ENCODE measurements at places on chromosomes 12 and 14.

DNA sequence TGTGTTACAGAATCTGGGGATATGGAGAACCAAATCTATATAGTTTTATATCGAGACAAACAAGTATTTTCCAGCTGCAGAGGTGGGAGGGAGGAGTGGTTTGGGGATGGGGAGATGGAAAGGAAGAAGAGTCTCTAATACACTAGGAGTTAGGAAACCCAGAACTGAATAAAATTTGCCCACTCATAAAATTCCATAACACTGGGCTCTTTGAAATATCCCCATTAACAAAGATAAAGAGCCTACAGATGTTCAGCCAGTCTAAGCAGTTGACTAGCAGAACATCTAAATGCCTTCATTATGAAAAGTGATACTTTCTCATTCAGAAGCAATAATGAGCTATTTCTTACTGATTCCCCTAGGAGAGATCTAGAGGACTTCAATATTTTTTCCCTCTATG lies 151.7 kb upstream of the GZMB start:
- DNase-seq = no peak

GRCh38 chr12:4553943-4554342 lies 8.1 kb upstream of the DYRK4 start:
- no peak for DNase-seq

DNA sequence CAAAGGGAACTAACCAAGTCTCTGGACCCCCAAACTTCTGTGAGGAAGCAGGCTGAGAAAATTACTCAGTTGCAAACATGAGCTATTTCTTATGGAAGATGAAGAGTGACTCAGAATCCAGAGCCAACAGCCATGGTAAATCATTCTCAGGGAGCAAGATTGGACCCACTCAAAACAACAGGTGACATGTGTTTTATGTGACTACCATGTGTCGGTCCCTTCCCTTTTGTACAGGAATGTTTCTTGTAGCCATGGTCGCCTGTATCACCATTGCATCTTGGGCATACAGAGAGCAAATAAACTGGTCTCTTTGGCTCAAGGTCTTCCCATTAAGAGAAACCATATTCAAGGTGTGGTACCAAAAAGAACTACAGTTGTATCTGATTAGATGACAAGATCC lies 75.4 kb upstream of the COCH start:
- DNase-seq = no peak

DNA sequence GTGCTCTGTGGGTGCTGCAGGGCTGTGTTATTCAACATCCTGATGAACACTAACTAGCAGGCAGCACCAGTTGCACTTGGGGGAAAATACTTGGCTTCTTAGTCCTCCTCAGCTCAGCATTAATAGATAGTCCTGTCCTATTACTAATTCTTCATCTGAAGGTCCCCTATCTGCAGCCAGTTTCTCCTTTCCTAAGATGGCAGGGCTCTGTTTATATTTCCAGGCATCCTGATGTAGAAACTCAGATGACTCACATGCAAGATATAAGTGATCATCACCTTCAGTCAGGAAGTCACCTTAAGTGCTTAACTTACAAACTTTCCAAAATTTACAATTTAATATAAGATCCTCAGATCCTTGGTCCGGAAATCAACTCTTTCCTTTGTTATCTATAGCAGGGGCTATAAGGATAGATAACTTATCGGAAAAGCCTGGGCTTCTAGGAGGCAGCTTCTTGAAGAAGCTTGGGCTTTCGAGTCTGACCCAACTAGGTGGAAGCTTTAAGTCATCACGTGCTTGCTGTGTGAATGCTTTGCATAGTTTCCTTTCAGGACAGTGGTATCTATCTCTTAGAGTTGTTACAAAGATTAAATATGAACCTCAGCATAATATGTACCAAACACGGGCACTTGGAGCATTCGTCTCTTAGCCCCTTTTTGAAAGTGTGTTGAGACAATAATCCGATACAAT lies 181.0 kb upstream of the GRIP1 start:
- no peak for DNase-seq

GRCh38 chr12:13404111-13404628 lies 207.6 kb downstream of the EMP1 start:
- DNase-seq = no peak

DNA sequence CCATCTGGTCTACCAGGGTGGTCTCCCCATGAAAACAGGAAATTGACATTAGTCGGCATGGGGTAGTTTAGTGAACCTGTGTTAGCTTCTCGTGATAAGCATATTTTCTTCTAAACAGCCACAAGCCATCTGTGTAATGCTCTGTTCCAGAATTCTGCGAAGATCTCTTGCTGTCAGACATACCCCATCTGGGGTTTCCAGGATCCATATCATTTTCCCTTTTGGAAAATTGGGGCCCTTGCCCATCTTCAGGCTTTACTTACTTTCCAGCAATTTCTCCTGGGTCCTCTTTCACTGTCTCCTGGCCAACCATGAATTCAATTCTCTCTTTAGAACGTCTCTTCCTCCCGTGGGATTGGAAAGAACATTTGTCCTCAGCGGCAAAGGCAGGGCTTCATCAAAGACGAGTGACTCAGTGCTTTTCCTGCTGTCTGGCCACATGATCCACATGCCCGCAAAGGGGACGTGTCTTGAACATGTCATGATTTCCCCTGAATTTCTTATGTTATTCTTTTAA lies 21.4 kb upstream of the NCOR2 start:
- DNase-seq = no peak

DNA sequence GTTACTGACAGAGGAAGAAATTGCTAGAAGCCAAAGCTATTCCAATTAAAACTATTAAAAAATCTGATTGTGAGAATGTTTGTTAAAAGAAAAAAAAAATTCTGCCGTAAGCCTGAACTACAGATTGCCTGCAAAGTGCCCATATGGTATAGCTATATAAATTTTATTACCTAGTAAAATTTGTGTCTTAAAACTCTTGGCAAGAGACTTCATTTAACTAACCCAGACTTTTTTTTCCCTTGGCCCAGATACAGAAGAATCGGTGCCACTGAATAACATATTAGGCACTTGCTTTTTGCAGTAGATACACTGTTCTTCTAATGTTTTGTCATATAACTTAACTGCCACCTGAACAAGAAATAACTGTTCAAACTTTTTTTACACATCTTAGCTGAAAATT lies 125.5 kb downstream of the RPS29 start:
- no peak for DNase-seq

- DNase-seq = no peak
These were observed 15.8 kb upstream of the STAB2 start for GRCh38 chr12:103571286-103571685.

- peak; percentile 27 for DNase-seq
These were observed 70.2 kb upstream of the GPHB5 start for GRCh38 chr14:63388766-63389431.

DNA sequence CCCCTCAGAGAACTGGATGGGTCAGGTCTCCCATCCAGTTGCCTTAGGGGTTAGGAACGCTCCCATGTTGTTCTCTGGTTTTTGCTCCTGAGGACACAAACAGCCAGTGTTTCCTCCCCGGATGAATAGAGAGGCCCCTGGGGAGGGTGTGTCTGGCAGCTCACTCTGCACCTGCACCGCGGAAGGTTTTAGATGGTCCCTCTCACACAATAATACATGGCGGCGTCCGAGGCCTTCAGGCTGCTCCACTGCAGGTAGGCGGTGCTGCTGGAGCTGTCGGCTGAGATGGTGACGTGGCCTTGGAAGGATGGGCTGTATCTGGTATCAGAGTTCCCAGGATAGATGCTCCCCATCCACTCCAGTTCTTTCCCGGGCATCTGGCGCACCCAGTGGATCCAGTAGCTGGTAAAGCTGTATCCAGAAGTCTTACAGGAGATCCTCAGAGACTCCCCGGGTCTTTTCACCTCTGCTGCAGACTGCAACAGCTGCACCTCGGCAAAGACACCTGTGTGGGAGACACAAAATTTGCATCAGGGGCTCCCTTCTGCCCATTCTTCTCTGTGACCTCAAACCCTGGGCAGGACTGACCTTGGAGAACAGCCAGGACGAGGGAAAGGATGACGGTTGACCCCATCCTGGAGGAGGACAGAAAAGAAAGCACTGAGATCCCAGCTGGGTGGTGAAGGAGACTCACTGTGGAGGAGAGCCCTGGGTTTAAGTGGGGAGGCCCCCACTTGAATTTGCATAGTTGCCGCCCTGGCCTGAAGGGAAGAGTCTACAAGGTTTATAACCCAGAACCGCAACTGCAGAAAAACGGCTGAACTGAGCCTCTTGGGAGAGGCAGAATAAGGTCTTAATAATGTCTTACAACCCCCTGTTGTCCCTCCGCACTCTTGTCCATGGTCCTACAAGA lies 1324.8 kb downstream of the TMEM121 start:
- no peak for DNase-seq

DNA sequence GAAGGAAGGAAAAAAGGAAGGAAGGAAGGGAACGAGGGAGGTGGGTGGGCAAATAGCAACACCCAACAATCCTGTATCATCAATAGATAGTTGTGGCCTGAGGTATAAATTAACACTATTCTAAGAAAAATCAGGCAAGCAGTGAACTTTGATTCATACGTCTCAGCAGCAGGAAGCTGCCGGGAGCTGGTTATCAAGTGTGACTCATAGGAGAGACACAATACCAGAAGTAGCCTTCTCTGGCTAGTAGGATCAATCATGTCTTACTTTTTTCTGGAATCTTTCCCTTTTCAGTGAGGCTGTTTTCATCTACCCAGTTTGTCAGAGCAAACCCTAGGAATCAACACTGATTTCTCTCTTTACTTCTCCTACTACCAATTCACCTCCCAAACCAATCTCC lies 780.5 kb downstream of the NRXN3 start:
- DNase-seq = no peak

- no peak for DNase-seq
These were observed 18.9 kb downstream of the ARG2 start for GRCh38 chr14:67638642-67639041.

DNA sequence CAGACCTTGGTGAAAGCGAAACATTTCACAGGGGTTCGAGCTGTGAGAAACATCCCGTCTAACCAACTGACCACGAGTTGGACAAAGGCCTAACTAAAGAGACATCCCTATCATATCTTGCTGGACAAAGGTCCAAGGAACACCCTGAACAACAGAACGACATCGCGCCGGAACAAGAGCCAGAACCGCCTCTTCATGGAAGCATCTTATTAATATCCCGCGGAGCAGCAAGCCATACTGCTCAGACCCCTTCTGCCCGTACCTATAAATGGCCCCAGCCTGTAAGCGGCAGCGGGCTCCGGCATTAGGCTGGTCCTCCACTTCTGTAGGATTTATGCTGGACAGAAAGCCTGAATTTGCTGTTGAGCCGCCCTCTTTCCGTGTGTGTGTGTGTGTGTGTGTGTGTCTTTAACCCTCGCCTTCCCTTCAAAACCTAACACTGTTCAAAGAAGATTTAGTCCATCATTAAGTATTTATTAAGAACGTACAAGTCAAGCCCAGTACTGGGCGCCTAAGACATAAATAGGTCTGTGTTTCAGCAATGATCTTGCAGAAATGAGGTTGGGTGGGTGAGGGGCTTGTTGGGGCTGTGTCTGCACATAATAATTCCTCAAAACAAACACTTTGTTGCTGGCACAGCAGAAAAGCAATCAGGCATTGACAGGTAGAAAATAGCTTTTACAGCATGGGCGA lies 1.9 kb downstream of the SLC6A15 start:
- no peak for DNase-seq

GRCh38 chr12:43099691-43100163 lies 452.3 kb downstream of the ADAMTS20 start:
- no peak for DNase-seq

DNA sequence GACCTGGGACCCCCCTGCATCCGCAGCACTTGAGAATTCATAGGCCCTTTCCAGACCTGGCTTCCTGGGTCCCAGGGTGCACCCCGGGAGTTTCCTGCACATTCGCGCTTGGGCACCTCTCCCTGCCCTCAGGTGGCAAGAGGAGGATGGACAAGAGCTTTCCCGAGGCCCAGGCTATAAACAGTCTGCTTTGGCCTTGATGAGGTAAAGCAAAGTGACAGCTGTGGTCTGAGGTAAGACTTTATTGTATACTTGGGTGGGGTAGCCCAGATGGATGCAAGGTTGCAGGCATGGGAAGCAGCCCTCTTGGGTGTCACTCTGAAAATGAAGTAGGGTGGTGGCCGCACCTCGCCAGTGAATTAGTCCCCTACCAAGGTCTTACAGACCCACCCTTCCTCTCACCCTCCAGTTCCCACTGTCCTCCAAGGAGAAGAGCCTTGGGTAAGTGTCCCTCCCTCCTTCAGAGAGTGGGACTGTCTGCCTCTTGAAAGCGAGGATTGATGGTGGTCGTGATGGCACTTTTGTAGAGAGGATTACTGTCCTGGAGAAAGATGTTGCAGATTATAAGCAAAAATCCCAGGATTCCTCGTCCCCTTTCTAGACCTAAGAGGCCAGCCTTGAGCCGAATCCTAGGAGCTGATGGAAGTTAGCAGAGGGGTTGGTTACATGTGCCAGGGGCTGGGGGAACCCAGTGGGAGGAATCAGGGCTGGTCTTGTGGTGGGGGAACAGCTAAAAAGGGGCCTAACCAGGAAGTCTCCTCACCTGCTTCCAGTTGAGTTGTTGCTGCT lies 10.6 kb upstream of the CSAD start:
- no peak for DNase-seq

DNA sequence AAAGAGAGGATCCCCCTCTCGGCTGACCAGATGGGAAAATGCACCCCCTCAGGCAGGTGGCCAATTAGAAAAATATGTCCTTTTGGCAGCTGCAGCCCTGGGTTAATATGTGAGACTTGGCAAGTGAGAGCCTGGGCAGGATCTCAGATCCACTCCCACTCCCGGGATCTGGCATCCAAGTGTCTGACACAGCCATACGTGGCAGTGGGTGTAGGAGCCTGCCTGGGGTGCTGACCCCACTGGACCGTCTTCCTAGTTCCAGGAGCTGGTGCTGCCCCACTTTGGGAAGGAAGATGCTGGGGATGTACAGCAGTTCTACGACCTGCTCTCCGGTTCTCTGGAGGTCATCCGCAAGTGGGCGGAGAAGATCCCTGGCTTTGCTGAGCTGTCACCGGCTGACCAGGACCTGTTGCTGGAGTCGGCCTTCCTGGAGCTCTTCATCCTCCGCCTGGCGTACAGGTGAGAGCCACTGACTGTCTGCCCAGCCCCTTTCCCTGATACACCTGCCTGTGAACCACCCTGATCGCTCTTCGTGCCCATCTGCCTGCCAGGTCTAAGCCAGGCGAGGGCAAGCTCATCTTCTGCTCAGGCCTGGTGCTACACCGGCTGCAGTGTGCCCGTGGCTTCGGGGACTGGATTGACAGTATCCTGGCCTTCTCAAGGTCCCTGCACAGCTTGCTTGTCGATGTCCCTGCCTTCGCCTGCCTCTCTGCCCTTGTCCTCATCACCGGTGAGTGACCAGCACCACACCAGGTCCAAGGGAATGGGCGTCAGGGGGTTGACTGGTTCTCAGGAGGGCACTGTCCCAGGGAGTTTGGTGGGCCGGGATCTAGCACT lies 5.8 kb downstream of the NR4A1 start:
- no peak for DNase-seq

DNA sequence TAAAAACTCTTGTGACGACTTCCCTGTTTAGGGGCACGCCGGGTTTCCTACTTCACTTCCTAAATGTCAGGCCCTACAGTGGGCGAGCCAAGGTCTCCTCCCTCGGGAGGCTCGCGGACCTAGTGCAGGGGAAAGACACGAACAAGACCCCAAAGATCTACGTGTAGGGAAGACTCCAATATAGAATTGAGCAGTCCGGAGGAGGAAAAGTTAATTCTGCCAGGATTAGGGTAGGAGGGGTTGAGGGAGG lies 564 bp downstream of the ATXN3 start:
- no peak for DNase-seq

GRCh38 chr14:90281756-90282155 lies 25.4 kb downstream of the PSMC1 start:
- no peak for DNase-seq

- DNase-seq = no peak
These were observed 2.1 kb upstream of the CDKN1B start for GRCh38 chr12:12715128-12715458.
